ENCODE measurements at places on chromosomes 6 and 20. TPM values are rescaled to one million over a fixed set of nuclear protein-coding genes. Genes with fewer than 3 reads are reported as not detected.

Gene OPRL1
- total RNA-seq: 0.56 TPM

Gene CCHCR1
- total RNA-seq: 52.4 TPM

Gene UST
- 1.6 TPM for total RNA-seq

Gene CCN5
- total RNA-seq: not detected

Gene RAB44
- 0.32 TPM for total RNA-seq

Gene RRAGD
- total RNA-seq: 22.3 TPM

Gene JPH2
- 0.42 TPM for total RNA-seq

Gene PEX3
- 37.6 TPM for total RNA-seq

- no peaks in the 10 kb centered on the region for H3K4me1 ChIP-seq
- no peak overlapping the region for H3K27ac ChIP-seq
- ATAC-seq: no peak
- no peak overlapping the region for H3K4me3 ChIP-seq
Observed at GRCh38 chr20:13130707-13131103, 90.4 kb upstream of the ISM1 start.

- ATAC-seq: no peak
- peaks cover 20% of the 10 kb centered on the region for H3K4me1 ChIP-seq
- H3K4me3 ChIP-seq: no peak overlapping the region
- H3K36me3 ChIP-seq: no peaks in the 10 kb centered on the region
Observed at GRCh38 chr6:107437691-107438090, 21.7 kb downstream of the PDSS2 start.

- H3K27ac ChIP-seq: no peak overlapping the region
- H3K4me1 ChIP-seq: no peaks in the 10 kb centered on the region
- H3K4me3 ChIP-seq: no peak overlapping the region
- ATAC-seq: no peak
Observed at GRCh38 chr6:126657561-126658175, 317.8 kb downstream of the CENPW start.

- H3K27me3 ChIP-seq: no peaks in the 10 kb centered on the region
- no peaks in the 10 kb centered on the region for H3K36me3 ChIP-seq
- ATAC-seq: no peak
- peak overlapping the region; percentile 34 for H3K4me3 ChIP-seq
- H3K27ac ChIP-seq: peak overlapping the region; percentile 61
Observed at GRCh38 chr6:5671601-5672559, 334.8 kb downstream of the NRN1 start.

GRCh38 chr6:169171016-169171415 lies 82.6 kb downstream of the THBS2 start:
- no peak overlapping the region for H3K27ac ChIP-seq
- H3K27me3 ChIP-seq: peaks cover 7% of the 10 kb centered on the region
- no peaks in the 10 kb centered on the region for H3K36me3 ChIP-seq
- no peak overlapping the region for H3K4me3 ChIP-seq

GRCh38 chr6:132752255-132752654 lies 5.4 kb downstream of the VNN2 start:
- H3K27me3 ChIP-seq: no peaks in the 10 kb centered on the region
- H3K4me3 ChIP-seq: no peak overlapping the region
- peaks cover 10% of the 10 kb centered on the region for H3K4me1 ChIP-seq
- no peak overlapping the region for H3K27ac ChIP-seq
- no peaks in the 10 kb centered on the region for H3K36me3 ChIP-seq

GRCh38 chr6:90893400-90893799 lies 306.5 kb upstream of the MAP3K7 start:
- no peaks in the 10 kb centered on the region for H3K36me3 ChIP-seq
- no peak overlapping the region for H3K27ac ChIP-seq
- no peak overlapping the region for H3K4me3 ChIP-seq
- ATAC-seq: no peak

DNA sequence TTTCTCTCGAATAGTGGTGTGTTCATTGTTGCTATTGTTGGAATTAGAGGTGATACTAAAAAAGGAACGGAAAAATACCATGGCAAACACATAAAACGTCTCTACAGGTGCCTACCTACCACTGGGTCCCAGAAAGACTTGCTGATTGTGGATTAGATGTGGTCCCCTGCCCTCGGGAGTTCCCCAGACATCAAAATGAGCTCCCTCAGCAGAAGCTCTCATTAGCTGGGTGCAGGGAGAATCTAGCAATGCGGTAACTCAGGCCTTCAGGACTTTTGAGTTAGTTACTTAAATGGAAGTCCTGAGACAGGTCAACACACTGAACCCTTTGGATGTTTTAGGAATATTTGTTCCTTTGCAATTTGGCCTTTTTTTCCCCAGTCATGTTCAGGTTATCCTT lies 6.1 kb downstream of the IRF4 start:
- H3K27me3 ChIP-seq: no peaks in the 10 kb centered on the region
- ATAC-seq: no peak
- peak overlapping the region; percentile 92 for H3K4me3 ChIP-seq
- H3K36me3 ChIP-seq: peaks cover 98% of the 10 kb centered on the region

DNA sequence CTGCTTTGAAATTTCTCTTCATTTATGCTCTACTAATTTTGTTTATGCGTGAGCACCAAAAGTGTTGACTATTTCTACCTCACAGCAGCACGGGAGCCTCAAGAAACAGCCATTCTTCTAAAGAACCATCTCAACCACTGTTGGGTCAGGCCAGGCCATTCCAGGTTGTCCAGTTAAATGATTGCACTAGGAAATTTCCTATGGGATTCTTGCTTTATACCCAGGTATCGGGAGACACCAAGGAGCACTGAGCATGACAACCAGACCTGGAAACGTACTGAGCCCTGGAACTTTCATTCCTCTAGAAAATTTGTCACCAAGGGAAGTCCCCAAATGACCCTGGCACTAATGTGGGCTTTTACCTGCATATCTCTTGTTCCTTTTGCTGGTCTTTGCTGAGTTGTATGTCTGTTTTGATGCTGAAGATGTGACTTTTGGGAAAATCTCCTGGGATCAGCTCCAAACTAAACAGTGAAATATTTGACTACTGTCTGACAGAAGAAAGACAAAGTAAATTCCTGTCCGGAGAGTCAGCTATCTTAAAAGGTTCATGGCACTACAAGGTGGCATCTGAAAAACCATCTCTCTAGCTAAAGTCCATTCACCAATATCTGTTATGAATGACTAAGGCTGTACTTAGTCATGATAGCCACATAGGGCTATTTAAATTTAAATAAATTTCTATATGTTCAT lies 70.5 kb downstream of the SNAP25 start:
- H3K27ac ChIP-seq: no peak overlapping the region
- H3K4me3 ChIP-seq: no peak overlapping the region
- H3K27me3 ChIP-seq: peaks cover 7% of the 10 kb centered on the region
- no peaks in the 10 kb centered on the region for H3K36me3 ChIP-seq
- no peak for ATAC-seq
- H3K4me1 ChIP-seq: no peaks in the 10 kb centered on the region

DNA sequence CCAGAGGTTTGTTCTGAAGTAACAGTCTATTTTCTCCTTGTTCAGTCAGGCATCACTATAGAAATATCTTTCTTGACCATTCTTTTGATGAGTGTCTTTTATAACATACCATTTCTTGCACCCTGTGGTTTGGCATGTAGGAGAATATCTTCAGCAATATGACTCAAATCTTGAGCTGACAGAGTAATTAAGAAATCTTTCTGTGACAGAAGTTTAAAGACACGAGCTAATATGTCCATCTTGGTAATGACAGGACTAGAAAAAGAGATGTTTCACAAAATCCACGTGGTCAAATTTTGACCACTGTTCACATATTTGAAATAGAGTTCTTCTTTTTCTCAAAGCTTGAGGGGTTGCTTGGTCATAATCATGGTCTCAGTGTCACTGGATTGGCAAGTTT lies 149.9 kb downstream of the MYB start:
- ATAC-seq: no peak
- no peaks in the 10 kb centered on the region for H3K4me1 ChIP-seq

- H3K27ac ChIP-seq: no peak overlapping the region
- H3K4me1 ChIP-seq: peaks cover 23% of the 10 kb centered on the region
- no peaks in the 10 kb centered on the region for H3K36me3 ChIP-seq
- H3K4me3 ChIP-seq: peak overlapping the region; percentile 4
- no peaks in the 10 kb centered on the region for H3K27me3 ChIP-seq
Observed at GRCh38 chr6:33860706-33861474, 57.1 kb upstream of the MLN start.

GRCh38 chr6:104109806-104110205 lies 749.9 kb downstream of the HACE1 start:
- H3K27ac ChIP-seq: no peak overlapping the region
- H3K36me3 ChIP-seq: no peaks in the 10 kb centered on the region
- no peak overlapping the region for H3K4me3 ChIP-seq

DNA sequence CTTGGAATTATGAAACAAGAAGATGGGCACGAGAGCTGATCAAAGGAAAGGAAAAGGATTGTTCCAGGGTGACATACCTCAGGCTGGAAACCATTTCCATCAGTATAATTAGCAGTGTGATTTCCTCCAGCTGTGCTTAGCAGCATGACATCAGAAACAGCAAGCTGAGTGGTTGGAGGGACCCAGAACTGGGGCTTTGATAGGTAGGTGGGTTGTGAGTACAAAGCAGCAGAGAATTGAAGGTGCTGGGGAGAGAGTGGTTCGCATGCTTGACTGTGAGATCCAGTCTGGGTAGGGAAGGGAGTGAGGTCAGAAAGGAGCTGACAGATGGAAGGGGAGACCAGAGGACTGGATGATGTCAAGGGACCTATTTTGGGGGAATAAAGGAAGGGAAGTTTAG lies 90.4 kb downstream of the CD164 start:
- no peaks in the 10 kb centered on the region for H3K4me1 ChIP-seq
- no peak overlapping the region for H3K27ac ChIP-seq
- H3K27me3 ChIP-seq: peaks cover 8% of the 10 kb centered on the region
- H3K4me3 ChIP-seq: no peak overlapping the region
- no peak for ATAC-seq

GRCh38 chr6:103114582-103114981 lies 1721.1 kb downstream of the GRIK2 start:
- H3K36me3 ChIP-seq: no peaks in the 10 kb centered on the region
- no peak overlapping the region for H3K27ac ChIP-seq
- ATAC-seq: no peak
